ENCODE measurements at places on chromosomes 3 and 15.

DNA sequence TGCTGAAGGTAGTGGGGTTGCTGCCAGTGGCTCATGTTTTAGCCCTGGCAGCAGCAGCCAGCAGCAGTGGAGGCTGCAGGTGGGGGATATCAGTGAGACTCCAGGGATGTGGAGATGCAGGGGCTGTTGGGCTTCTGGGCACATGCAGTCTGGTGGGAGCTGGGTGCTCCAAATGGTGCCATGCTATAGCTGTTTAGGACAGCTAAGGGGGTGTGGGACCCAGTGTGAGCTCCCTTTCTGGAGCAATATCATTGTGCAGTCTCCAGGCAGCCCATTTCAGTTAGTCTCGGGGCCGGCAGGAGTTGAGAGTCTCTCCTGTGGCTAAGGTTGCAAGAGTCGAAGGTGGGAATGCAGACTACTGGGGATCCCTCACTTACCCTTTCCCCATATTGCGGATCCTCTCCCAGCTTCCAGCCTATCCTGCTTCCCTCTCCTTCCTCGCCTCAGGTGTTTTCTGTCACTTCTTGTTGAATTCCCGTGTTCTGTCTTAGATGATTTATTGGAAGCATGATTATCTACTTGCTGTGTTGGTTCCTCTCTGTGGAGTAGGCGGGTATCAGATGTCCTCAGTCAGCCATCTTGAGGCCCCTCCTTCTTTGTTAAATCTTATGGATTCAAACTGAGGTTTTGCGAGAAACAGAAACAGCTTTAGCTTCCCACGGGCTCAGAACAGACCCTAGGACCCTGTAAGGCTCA, 112.0 kb downstream of the FAM43A start:
- DNase-seq: no peak

DNA sequence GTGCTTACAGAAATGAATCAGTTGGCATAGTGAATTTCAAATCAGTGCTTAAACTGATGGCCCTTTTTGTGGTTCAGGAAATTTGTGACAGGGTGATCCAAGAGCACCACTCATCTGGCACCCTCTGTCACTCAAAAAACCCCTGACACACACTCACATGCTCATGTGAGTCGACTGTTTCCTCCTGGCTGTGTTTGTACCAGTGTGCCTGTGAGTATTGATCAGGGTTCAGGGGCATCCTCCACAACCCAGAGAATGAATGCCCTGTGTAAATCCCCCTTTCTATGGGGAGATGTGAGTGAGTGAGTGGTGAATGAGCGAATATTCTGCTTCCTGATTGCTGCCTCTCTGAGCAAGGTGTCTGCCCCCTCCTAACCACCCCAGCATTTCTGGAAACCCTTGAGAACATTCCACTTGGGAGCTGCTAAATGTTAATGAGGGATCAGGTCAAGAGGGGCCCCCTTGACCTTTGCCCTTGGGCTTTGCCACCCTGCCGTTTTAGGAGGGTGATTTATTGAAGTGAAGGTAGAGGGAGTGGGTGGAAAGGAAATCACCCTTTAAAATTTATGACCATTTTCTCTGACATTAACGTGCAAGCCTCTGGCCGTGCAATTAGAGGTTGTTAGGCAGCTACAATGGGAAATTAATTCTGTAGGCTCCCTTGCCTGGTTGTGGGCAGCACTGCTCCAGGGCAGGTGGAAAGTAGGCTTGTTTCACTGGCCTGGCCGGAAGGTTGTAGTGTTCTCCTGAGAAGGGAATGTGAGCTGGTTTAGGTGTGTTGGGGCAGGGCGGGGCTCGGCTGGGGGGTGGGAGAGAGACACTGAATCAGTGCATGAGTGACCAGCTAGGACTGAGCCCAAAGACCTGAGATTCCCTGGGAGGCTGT, 87.2 kb downstream of the SLCO3A1 start:
- no peak for DNase-seq

DNA sequence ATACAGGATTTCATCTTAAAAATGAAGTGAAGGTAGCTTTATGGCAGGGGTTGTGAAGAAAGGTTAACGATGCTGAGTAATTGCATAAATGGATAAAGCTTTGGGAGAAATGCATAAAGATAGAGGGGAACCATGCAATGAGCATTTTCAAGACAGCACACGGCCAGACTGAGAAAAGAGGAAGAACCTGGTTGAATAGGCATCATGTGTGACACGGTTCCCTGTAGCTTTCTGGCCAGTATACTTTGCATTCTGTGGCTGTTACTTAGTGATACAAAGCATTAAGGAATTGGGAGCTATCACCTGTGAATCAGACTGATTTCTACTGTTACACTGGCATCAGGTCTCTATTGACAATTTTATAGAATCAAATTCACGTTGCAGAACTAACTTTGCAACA, 33.3 kb downstream of the NR2C2 start:
- no peak for DNase-seq

GRCh38 chr3:98954242-98954641, 52.7 kb upstream of the DCBLD2 start:
- DNase-seq: no peak

GRCh38 chr15:31953478-31953877, 76.8 kb upstream of the CHRNA7 start:
- DNase-seq: no peak

DNA sequence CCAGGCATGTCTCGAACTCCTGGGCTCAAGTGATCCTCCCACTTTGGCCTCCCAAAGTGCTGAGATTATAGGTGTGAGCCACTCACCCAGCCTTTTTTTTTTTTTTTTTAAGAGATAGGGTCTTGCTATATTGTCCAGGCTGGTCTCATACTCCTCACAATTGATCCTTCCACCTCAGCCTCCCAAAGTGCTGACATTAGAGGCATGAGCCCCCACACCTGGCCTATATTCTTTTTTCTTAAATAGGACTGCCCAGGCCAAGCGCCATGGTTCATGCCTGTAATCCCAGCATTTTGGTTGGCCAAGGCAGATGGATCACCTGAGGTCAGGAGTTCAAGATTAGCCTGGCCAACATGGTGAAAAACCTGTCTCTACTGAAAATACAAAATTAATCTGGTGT, 12.5 kb downstream of the NR1I2 start:
- DNase-seq: no peak

DNA sequence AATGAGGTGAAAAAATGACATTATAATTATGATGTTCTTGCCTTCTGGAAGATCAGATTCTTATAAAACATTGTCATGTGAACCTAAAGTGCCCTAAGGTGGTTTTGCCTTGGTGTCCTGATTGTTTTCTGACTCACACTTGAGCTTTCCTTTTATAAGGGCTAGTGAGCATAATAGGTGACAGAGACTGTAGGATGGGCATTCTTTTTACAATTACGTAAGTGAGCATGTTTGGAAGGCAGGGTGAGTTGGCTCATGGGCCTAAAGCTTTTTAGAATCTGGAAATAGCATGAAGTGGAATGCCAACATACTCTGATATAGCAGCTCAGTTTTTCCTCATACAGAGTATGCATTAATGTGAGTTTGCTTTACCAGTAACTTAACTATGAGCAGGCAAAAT, 41.2 kb downstream of the CRYBG3 start:
- no peak for DNase-seq

DNA sequence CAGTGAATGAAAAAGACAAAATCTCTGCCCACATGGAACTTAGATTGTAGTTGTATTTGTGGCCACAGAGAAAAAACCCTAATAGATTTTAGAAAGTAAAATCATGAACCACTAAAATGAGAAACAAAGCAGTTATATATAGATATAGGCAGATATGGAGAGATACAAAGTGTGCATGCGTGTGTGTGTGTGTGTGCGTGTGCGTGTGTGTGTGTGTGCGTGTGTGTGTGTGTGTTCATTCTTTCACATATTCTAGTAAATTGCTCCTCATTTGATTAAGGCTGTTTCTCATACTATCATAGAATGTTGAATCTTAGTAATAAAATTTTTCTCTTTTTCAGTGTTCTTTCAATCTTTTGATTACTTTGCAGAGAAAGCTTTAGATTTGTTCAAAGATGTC, 118.6 kb downstream of the DNAJB8 start:
- DNase-seq: peak; percentile 5

DNA sequence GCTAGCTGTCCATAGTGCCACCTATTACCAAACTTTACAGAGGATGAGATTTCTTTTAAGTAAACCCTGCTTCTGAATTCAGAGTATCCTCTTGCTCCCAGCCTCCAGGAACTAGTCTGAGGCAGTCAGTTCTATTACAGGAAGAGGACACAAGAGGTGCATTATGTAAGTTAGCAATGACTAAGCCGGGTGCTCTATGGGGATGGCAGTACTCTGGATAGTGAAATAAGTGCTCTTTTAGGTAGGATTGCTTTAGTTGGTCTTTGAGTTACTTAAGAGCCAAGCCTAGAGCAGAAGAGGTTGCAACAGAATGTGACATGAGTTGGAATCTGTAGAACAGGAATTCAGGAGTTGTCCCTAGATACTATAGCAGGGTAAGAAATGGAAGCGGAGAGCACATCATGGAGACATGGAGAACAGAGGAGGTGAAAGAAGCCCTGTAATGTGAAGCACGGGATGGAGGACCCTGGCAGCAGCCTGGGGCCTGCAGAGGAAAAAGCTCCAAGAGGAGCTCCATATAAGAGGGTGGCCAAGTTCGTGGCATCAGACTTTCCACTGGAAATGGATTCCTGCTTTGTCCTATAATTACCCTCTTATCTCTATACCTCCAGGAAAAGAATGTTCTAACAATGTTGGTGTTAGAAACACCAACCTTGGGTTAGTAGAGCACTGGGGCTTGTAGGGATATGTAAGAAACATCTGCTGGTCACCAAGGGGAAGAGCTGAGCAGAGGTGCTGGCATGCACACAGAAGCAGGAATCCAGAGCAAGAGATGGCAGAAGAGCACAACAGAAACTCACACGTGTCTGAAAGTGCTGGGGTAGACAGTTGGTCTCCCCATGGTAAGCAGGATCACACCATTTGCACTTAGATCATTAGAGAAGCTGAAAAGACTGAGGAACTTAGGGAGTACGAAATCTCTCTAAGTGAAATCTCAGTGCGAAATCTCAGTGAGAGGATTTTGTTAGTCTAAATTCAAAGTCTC, 851.1 kb downstream of the FHIT start:
- DNase-seq: peak; percentile 38

GRCh38 chr3:75192146-75192616, 471.9 kb upstream of the FRG2C start:
- DNase-seq: peak; percentile 30

DNA sequence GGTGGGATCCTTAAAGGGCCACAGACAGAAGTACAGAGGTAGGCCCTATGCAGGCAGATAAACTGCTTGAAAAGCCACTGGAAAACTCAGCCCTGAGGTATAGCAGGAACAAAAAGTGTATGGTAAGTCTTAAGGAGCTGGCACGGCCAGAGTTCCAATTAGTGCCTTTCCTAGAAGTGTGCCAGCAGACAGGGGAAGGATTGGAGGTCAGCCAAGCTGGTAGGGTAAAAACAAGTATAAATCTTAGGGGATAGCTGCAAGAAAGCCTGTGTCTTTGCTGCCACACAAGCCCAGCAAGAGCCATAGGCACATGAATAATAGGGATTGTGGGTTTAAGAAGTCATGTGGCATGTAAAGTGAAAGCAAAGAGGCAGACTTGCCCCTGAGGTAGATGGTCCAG, 582.5 kb downstream of the PLOD2 start:
- no peak for DNase-seq

- peak; percentile 54 for DNase-seq
These were observed 582.3 kb upstream of the NAALADL2 start for GRCh38 chr3:174276826-174277225.

DNA sequence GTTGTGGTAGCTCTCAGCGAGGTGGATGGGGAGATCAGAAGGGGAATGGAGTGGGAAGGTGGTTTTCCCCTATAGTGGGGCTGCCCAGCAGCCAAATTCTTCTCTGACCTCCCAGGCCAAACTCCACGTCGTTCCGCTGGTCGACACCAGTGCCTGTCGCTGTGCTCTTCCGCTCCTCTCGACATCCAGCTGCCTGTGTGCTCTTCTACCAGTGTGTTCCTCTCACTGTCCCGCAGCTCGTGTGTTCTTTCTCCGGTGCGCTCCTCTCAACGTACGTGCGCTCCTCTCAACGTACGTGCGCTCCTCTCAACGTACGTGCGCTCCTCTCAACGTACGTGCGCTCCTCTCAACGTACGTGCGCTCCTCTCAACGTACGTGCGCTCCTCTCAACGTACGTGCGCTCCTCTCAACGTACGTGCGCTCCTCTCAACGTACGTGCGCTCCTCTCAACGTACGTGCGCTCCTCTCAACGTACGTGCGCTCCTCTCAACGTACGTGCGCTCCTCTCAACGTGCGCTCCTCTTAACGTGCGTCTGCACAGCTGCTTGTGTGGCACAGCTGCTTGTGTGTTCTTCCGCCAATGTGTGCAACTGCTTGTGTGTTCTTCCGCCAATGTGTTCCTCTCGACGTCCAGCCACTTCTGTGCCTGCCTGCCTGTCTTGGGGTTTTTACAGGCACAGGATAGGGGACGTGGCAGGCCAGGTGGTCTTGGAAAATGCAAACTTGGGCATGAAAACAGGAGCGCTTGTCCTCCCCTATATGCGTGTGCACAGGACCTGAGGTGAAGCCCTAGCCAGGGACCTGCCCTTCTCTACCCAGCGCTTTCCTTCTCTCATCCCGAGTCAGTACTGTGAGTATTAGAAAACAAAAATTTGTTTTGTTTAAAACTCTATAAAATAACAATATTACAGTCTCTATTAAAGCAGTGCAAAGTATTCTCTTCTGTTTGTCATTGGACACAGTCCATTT, 991.1 kb downstream of the GBE1 start:
- DNase-seq: peak; percentile 93

- peak; percentile 25 for DNase-seq
These were observed 8.5 kb downstream of the BAHD1 start for GRCh38 chr15:40449275-40449674.

DNA sequence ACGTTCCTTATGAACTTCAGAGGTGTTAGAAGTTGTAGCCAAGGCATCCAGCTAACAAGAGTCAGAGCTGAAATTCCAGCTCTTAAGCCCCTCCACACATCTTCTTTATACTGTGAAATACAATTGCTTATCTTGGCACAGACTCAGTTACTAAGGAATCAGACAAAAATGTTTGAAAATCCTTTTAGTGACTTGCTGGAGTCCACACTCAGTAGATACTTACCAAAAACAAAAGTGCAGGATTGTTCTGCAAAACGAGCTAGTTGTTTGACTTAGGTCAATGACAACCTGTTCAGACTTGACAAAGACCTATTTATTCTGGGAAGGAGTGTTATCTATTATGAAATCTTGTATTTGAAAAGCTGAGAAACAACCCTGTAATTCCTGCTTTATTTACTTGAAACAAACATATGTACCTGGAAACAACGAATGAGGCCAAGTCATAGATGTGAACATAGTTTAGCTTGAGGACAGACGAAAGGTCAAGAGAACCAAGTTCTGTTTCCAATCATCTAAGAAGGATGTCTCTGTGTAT, 38.5 kb downstream of the B3GNT5 start:
- peak; percentile 32 for DNase-seq

- no peak for DNase-seq
These were observed 23.3 kb downstream of the ST3GAL6 start for GRCh38 chr3:98786364-98787006.

GRCh38 chr3:101631098-101631796, 45.7 kb downstream of the ZBTB11 start:
- DNase-seq: no peak

Measured in DMS53 (cell line).